ENCODE measurements at places on chromosomes 2 and 18. TPM values are rescaled to one million over a fixed set of nuclear protein-coding genes. Genes with fewer than 3 reads are reported as not detected.

DNA sequence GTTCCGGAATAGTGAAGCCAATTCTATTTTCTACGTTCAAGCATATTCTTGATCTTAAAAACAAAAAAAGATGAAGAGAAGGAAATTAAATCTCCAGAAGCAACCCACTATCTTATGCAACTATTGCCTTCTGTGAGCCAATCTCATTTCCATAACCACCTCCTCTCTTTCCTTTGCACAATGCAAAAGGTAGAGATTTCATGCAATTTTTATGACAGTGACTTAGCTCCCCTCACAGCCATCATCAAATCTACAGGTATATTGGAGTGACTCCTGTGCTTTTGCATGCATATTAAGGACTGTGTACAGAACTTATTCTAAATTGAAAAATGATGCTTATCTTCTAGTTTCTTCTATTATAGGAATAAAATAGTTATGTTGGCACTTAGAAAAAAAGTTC lies 191.8 kb downstream of the DCC start:
- DNase-seq, result no peak

GRCh38 chr18:76988827-76989646 lies 143.5 kb downstream of the MBP start:
- DNase-seq, result no peak

DNA sequence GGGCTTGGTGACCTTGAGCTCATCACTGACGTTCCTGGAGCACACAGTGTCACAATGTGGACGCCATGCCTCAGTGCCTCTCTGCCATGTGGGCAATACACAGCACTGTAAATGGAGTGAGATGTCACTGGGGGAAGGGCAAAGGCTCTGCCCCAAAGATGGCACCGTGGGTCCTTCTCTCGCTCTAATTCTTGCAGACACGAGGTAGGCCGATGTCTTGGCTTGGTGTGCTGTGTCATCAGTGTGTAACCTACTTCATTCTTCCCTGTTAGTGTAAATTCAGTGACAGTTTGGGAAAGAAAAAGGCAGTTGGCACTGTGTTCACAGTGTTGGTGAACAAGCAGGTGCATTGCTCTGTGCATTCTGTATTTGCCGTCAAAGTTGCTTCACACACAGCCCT lies 309.3 kb upstream of the MYT1L start:
- no peak for DNase-seq

GRCh38 chr18:48975120-48975816 lies 24.5 kb upstream of the SMAD7 start:
- no peak for DNase-seq

DNA sequence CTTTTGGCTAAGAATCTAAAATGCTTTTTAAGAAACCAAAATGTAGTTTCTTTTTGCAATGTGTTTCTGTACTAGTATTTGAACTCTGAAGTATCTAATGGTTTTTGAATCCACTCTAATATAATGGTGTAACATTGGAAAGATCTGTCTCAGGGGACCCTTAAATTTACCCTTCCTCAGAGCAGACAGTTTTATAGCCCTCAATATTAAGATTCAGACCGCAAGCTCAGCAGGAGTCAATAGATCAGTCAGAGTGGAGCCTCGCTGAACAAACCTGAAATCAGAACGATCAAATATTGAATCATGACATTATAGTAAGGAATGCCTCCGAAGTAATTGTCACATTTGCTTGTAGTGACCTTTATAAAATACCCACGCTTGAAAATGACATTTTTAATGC lies 18.3 kb downstream of the SGPP2 start:
- DNase-seq, result no peak

DNA sequence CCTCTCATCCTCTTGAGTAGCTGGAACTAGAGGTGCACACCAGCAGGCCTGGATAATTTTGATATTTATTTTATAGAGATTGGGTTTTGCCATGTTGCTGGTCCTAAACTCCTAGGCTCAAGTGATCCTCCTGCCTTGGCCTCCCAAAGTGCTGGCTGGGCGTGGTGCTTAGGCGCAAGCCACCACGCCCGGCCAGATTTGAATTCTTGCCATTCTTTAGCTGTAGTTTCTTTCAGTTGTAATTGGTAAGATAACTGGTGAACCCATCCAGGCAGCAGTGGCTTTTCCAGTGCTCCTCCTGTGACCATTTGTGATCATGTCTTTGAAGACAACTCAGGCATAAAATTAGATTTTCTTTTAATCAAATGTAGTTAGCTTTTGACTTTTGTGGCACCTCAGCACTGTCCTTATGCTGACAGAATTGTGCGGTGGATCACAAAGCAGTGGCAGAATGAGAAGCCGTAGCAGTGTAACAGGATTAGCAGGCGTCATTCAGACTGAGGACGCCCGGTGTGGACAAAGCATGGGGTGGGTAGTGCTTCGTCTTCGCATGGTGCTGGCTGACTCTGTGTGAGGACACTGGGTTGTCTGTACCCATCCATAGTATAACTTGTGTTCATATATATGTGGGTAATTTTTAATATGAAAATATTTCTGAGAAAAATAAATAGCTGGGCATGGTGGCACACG lies 30.0 kb upstream of the TOGARAM2 start:
- DNase-seq, result no peak

GRCh38 chr2:80454628-80455027 lies 150.1 kb upstream of the LRRTM1 start:
- DNase-seq, result no peak

GRCh38 chr2:31812051-31812798 lies 198.6 kb downstream of the MEMO1 start:
- DNase-seq, result no peak

DNA sequence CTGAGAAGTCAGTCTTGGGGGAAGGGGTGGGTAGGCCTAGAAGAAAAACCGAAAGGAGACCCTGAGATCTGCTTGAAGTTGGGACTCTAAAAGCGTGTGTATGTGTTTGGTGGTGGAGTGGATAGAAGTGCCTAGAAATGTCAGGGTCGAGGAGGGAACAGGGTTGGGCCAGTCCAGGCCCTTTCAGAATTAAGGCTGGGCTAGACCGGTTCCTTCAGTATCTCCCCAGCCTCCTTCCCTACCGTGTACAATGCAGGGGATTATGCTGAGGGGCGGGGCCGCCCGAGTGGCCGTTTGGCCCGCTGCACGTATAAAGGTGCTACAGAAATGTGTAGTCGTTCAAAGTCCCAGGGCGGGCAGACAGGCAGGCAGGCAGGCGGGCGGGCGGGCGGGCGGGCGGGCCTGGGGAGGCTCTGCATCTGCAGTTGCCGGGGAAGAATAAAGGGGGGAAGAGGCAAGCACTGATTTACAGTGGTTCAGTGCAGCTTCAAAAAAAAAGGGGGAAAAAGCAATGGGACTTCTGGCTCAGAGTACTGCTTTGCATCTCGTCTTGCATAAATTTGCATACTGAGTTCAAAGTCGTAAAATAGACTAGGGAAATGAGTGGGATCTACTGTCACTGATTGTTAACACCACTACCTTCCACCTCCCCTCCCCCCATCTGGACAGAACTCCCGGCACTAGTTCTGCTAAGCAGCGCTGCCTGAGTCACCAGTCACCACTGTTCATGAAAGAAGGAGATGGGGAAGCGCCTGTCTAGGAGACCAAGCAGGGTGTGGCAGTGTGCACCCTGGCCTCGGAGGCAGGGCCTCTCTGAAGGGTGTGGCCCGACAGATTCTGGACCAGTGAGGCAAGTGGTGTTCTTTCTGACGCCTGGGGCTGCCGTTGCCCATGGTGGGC lies 3.6 kb downstream of the IGFBP2 start:
- DNase-seq, result peak; percentile 75

DNA sequence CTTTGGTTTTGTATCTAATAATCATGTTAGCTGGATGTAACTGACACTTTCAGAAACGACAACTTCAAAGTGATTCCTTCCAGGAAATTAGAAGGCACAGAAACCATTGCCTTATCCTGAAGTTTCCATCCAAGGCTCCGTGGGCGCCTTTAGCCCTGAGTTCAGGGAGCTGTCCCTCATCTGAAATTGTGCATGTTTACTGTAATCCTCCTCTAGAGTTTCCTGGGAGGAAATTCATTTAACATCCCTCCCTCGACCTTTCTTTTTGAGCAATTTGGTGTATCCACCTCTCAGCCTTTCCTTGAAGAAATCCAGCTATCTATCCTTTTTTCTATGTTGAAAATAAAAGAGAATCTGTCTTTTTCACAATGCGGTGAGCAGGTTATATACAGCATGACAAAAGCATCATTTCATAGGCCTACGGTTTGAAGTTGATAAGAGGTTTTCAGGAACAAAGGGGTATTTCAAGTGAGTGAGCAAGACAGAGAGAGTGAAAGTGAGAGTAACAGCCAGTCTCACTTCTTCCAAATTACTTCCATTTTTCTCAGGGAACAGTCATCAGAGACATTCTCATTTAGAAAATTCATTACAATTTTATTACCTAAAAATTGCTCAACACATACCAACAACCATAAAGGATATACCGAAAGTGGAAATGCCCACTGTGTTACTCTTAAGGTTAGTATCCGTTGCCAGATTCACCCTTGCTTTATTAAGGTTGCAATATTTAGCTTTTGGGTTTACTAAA lies 167.3 kb downstream of the MREG start:
- DNase-seq, result no peak

DNA sequence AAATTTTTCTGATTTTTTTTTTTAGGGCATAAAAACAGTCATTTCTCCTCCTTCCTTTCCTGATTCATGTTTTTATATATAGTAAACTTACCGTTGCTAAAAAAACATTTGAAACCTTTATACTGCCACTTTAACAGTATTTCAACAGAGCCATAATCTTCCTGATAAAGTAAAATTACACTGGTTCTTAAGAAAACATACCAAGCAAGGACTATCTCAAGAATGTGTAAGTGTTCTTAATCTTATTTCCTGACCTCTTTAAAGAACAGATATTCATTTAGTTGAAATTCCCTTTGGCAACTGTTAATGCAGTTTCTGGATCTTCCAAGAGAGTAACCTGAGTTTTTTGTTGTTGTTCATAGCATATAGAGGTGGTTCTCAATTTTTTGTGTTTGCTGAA lies 26.6 kb upstream of the COLEC12 start:
- DNase-seq, result peak; percentile 50

- DNase-seq, result peak; percentile 93
These were observed 96.8 kb downstream of the VAPA start for GRCh38 chr18:10010611-10011015.

DNA sequence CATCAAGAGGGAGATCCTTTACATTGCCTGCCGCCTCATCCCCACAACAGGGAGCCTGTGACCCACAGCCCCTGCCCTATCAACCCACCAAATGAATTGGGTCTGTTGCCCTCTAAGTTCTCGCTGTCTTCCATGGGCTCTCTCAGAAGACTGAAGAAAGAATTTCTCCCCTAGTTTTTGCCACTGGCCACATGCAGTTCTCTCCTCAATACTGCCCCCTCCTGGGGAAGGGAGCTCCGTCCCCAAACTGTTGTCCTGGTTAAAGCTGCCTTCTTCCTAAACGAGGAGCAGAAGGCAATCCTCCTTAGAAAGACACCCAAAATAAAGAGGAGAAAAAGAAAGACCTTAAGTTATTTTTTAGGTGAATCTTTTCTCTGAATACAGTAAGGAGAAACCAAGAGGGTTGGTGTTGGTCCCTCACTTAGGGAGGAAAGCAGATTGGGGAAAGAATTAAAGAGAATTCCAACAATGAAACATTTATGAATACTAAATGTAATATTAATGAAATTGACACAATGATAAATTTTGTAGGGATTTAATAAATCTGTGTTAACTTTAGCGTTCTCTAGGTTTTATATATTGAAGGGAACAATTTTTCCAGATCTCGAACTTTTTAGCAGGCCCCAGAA lies 31.1 kb upstream of the SATB2 start:
- DNase-seq, result peak; percentile 11

DNA sequence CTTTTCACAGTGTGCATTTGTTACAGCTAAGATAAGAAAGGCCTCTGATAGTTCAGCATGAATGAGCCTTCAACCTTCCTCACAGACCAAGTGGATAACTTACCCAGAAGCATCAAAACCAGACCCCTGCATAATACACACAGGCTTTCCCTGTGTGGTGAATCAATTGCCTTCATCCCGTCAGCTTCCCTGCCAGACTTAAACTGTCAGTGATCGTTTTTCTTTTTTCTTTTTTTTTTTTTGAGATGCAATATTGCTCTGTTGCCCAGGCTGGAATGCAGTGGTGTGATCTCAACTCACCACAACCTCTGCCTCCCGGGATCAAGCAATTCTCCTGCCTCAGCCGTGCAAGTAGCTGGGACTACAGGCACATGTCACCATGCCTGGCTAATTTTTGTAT lies 20.5 kb upstream of the SLC35F5 start:
- no peak for DNase-seq

DNA sequence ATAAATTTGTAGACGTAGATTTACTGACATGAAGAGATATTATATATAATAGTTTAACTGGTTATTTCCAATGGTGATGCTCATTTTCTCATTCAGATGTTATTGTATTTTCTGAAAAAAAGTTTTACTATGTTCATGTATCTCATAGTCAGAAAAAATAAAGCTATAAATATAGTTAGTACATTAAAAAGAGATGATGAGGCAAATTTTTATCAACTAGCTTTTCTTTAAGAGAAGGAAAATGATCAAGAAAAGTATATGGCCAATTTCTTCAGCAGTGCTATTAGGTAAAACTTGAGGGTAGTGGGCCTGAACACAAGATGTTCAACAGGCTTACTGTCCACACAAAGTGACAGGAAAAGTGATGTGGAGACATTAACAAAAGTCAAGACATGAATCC lies 11.7 kb downstream of the TTC21B start:
- no peak for DNase-seq

- no peak for DNase-seq
These were observed 213.4 kb upstream of the CCDC150 start for GRCh38 chr2:196426122-196426521.

GRCh38 chr2:177287814-177288213 lies 23.3 kb upstream of the NFE2L2 start:
- DNase-seq, result no peak

DNA sequence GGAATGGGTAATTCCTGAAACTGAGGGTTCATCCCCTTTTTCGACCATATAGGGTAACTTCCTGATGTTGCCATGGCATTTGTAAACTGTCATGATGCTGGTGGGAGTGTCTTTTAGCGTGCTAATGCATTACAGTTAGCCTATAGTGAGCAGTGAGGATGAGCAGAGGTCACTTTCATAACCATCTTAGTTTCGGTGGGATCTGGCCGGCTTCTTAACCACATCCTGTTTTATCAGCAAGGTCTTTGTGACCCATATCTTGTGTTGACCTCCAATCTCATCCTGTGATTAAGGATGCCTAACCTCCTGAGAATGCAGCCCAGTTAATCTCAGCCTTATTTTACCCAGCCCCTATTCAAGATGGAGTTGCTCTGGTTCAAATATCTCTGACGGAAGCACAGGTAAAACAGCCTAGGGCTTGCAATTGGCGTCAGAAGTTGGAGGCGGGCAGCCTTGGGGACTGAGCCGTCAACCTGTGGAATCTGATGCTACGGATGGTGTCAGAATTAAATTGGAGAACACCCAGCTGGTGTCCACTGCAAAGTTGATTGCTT lies 19.5 kb downstream of the RALBP1 start:
- DNase-seq, result no peak

ERICH2 gene
- total RNA-seq, result 1.9 TPM

ACTG2 gene
- total RNA-seq, result 540 TPM

MSTN gene
- total RNA-seq, result not detected

C2orf66 gene
- 0.54 TPM for total RNA-seq

FBXO15 gene
- 1.2 TPM for total RNA-seq

ACVR1C gene
- 0.62 TPM for total RNA-seq

DPYSL5 gene
- 1.2 TPM for total RNA-seq
